ENCODE measurements at places on chromosomes 7 and 10.
A peak's percentile ranks its signal among the peaks of the same experiment; 100 is the strongest.

DNA sequence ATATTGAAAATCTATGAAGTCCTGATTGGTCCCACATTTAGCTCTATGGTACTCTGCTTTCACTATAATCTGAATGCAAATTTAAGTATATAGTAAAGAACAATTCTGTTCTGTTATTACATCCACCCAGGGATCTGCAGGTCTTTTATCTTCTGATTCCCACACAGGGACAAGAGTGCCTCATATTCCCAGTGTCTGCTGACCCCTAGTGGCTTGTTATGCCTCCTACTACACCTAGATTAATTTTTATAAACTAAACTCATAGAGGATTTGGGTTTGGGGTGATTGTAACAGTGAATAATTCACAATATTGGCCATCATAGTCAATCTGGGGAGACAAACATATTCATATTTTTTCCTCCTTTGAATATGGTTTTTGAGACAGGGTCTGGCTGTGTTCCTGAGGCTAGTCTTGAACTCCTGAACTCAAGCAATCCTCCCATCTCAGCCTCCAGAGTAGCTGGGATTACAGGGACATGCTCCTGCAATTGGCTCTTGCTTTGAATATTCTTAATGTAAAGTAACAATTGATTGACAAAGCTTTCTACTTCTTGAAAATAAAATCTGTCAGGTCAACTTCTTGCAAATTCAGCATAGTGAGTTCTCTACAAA lies 282.1 kb downstream of the KCND2 start:
- DNase-seq, result no peak

DNA sequence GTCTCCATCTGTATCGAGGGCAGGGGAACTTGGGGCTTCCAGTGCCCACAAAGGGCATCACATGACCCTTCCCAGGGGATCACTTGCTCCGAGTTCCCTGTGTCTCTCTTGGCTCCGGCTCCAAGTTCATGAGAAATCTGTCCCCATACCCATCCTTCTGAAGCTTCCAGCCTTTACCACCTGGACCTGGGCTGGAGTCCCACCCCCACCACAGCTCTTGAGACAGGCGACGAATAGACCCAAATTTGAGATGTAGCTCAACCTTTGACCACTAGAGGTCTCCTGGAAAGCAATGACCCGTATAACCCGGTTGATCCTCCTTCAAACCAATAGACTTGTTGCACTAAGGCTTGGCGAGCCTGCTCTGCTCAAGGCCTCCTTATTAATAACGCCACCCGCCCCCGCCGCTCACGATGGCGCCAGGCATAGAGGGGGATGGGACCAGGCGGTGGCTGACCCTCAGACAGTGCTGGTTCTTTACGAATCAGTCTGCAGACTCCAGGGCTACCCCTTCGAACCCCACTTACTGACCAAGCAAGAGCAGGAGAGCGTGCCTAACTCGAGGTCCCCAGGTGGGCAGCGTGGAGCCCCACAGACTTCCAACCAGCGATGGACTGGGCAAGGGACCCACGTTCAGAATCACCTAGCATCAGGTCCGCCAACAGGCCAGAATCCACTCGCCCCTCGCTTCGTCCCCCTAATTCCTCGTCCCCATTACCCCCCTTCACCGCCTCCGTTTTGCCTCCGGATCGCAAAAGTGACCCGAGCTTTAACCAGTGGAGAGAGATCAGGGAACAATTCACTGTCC lies 4.4 kb upstream of the ARID5B start:
- DNase-seq, result no peak

DNA sequence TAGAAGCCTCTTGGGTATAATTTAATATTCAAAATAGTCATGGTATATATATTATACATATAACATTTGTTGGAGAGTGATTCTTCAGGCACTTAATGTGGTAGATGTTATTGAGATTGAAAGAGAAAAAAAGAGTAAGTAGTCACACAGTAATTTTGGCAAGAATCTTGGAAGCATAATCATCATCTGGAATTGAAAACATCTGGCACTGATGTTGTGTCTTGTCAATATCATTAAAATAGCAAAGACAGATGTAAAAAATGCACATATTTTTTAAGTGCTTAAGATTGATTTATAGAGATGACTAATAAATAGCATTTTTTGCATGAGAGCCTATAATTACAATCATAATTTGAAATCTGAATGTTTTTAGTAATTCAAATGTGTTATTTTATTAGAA lies 9.5 kb downstream of the SEMA3D start:
- no peak for DNase-seq

GRCh38 chr7:14673202-14673601 lies 229.3 kb downstream of the DGKB start:
- DNase-seq, result no peak

DNA sequence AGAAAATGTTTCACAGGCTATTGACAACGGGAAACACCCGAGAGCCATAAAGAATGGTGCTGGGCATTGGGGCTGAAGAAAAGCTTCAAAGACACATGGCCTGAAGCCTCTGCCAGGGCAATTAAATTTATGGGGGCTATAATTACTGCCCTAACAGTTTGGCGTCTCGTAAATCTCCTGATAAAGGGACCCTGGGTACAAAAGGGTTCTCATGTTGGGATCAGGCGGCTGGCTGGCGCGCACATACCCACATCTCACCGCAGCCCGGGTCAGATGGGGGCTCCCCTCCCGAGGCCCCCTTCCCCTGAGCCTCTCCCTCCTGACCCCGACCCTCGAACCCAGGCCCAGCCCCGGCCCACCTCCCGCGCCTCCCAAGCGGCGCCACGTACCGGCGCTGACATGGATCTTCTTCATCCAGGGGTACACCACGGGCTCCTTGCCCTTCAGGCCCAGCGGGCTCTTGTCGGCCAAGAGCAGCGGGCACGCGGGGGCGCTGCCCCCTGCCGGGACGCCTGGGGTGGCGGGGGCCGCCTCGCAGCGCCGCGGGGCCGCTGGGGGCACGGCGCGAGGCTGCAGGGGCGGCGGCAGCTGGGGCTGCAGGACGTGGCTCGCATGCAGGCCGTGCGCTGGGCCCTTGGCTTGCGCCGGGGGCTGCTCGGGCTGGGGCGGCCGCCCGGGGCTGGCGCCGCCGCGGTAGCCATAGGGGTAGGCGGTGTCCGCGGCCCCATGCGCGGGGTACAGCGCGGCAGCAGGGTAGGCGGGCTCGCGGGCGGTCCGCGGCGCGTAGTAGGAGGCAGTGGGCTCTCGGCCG lies 623 bp downstream of the HOXA4 start:
- no peak for DNase-seq

DNA sequence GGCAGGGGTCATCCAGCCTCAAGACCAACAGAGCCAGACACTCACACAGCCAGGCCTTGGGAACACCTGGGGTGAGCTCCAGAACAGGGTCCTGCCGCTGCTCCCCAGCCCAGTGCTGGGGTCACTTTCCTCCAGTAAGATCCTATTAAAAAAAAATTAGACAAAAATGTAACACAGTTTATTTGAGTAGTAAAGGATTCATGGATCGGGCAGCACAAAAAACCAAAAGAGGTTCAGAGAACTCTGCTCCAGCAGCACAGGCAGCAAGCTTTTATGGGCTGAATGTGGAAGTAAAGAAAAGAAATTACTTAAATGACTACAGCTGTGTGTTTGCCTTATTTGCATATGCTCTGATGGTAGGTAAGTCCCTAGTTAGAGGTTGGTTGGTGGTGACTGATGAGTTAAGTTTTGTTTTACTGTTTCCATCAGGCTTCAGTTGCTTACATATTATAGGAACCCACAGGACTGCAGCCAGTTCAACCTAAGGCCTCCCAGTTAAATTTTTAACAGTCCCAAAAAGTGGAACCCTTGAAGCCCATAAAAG lies 80.5 kb upstream of the FGFR2 start:
- no peak for DNase-seq

- DNase-seq, result no peak
Observed at GRCh38 chr10:69751214-69751613, 50.5 kb upstream of the COL13A1 start.

GRCh38 chr7:33841031-33841430 lies 64.3 kb upstream of the BMPER start:
- DNase-seq, result no peak

- DNase-seq, result no peak
Observed at GRCh38 chr7:117808910-117809705, 64.1 kb downstream of the CTTNBP2 start.

DNA sequence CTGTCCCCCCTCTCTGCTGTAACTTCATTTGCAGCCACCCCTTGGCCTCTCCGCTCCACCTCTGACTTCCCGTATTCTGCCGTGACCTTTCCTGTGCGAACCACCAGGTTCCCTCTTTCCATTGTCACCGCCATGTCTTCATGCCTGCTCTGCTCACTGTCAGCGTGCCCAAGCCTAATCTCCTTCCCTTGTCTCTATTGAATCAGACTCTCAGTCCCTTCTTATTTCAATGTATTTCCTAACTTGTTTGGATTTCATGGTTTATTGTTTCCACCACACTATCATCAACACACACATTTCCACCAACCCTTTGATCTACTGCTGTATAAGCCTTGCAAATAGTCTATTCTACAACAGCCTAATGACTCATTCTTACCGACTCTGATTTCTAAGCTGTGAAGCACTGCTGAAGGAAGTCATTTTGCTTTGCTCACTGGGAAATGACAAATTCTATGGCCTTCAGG lies 30.0 kb upstream of the INHBA start:
- no peak for DNase-seq

DNA sequence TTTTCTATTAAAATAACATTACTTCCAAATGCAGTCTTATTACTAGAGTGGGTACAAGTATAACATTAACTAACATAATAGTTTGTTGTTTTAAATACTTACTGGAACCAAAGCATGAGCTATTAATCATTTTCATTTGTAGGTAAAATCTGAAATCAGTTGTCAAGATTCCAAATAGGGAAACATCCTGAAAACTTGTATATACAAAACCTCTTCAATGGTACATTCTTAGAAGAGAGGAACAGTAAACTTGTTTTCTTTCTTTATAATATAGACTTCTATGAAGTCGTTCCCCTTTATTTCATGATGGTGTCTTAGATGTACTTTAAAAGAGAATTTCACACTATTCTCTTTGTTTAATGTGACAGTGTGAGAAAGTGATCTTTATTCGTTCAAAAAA lies 85.9 kb downstream of the VTI1A start:
- no peak for DNase-seq

- no peak for DNase-seq
Observed at GRCh38 chr10:127983344-127984100, 76.6 kb downstream of the PTPRE start.

DNA sequence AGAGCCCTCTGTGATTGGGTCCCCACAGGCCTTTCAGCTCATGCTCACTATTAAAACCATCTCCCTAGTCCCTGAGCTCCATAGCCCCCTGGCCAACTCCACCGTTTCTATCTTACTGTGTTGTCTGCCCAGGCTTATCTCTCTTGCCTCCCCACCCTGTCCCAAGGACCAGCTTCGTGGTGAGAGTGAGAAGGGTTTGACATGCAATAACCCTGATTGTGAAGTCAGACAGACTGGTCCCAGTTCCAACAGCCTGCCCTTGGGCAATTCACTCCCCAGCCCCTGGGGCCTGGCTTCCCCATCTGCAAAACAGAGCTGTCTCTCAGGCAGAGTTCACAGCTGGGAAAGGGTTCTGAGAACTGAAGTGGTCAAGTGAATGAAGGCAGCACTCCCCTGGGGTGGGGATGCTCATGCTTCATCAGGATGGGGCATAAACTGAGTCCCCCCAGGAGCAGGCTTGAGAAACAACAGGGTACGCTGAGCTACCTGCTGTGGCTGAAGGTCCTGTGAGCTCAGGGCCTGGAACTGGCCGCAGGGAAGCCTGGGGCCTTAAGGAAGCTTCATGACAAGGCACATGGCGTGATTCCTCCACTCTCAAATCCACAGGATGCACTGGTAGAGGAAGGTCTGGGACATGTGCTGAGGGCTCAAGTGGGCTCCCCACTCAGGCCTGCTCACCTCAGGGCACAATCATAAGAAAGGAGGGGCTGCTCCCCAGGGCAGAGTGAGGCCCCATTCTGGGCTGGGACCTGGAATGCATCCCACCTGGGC lies 1.8 kb upstream of the PPIF start:
- no peak for DNase-seq

- DNase-seq, result no peak
Observed at GRCh38 chr10:71349406-71349805, 30.3 kb downstream of the SLC29A3 start.

- DNase-seq, result no peak
Observed at GRCh38 chr10:3737864-3738263, 47.1 kb downstream of the KLF6 start.

DNA sequence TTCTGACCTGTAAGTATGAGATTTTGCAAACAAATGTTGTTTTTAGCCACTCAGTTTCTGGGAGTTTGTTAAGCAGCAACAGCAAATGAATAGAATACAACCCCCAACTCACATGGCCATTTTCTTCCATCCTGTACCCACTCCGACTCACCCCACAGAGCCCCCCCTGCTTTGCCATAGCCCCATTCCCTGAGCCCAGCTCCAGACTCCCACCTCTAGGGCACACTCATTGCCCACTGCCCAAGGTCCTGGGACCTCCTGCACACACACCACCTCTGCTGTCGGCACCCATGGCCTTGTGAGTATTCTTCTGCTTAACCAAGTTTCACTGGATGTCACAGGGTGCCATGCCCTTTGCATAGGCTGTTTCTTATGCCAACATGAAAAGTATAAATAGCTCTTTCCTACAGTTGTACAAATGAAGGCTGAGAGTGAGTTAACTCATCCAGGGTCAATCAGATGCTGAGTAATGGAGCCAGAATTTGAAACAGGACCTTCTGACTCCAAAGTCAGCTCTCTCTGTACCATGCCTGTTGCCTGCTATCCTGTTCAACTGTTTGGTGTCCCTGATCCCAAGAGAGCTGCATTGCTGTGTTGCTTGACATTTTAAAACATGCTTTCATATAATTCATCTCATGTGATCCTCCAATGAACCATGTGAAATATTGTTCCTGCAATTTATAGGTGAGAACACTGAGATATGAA lies 367.8 kb upstream of the ZMIZ1 start:
- DNase-seq, result no peak

GRCh38 chr10:103449208-103450144 lies 2.7 kb downstream of the CALHM2 start:
- DNase-seq, result no peak

GRCh38 chr7:117145333-117145732 lies 177.5 kb downstream of the WNT2 start:
- DNase-seq, result no peak

- peak; percentile 10 for DNase-seq
Observed at GRCh38 chr10:88385601-88386203, 197.4 kb downstream of the RNLS start.

- no peak for DNase-seq
Observed at GRCh38 chr7:28954946-28955345, 3.2 kb downstream of the TRIL start.

GRCh38 chr7:93535616-93536015 lies 38.9 kb downstream of the CALCR start:
- DNase-seq, result no peak
